ENCODE measurements at places on chromosomes 16 and 17. TPM values are rescaled to one million over a fixed set of nuclear protein-coding genes. Genes with fewer than 3 reads are reported as not detected.
A peak's percentile ranks its signal among the peaks of the same experiment; 100 is the strongest.

DNA sequence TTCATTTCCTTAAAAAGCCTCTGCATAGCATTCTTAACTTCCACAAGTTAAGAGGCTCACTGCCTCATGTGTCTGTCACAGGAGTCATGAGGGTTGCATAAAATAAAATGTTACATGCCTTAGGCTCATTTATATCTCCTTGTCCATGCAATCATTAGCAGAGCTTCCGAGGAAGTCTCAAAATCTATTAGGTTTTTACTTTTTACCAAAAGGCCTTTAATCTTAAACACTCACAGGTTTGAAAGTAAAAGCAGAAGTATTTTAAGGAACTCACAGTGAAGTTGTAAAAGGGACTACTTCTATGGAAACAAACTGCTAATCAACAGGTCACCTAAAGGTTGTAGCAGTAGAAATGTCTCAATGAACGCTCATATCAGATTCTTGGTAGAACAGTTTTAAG is 5.2 kb upstream of the ATP6V0A1 start:
- DNase-seq, result no peak

GRCh38 chr16:89507214-89507833 is 879 bp upstream of the SPG7 start:
- no peak for DNase-seq

DNA sequence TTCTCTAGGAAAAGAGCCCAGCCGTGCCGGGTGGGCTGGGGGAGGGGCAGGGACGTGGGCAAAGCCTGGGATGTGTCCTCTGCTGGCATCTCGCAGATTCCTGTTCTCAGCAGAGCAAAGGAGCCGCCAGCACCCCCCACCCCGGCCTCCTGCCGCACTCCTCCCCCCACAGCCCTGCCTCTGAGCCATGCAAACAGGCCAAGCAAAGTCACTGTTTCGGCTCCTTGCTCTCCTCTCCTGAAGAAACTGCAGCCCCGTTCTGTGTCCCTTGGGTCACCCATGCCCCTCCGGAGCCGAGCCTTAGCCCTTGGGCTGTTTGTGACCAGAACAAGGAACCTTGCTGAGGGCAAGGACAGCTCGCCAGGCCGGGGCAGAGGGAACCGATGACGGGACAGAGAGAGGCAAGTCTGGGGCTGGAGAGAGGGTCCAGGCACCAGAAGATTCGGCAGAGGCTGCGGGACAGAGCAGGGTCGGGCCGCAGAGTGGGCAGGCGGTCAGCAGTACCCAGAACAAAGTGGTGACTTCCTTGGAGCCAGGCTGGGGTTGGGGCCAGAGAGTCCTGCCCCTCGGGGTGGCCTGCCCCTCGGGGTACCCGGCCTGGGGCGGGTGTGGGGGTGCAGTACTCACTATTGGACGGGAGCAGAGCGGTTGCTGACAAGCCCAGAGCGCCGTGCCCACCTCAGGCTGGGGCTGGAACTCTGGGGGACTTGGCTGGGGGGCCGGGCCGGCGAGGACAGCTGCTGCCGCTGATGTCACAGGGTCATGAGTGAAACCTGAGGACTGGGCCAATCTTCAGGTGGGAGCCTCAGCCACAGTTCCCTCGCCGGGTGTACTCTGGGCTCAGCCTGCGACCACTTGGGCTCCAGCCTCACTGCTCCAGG is 9.2 kb upstream of the PRR29 start:
- peak; percentile 87 for DNase-seq

DNA sequence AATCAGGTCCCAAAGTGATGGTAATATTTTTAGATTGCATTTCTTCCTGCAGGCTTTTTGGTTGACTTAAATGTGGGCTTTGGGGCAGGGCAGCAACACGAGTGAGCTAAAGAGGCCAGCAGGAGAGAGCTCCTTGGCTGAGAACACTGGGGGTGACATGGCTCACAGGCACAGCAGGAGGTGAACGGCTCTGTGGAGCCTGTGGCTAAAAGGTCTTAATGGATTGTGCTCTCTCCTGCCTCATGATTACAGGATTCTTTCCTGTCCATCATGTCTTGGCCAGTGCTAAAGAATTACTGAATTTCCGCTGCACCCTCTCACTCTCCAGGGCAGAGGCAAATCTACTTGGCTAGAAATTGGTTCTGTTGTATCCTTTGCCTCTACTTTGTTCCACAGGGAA is 366.6 kb downstream of the HS3ST4 start:
- no peak for DNase-seq

DNAH3 gene
- 0.19 TPM for polyA plus RNA-seq

HLF gene
- 9.1 TPM for polyA plus RNA-seq
